ELF-1 (cell line): ENCODE measurements at places on chromosomes 2 and 18.
A peak's percentile ranks its signal among the peaks of the same experiment; 100 is the strongest.

GRCh38 chr2:239024226-239024625 lies 176.3 kb downstream of the TWIST2 start:
- no peak for DNase-seq

DNA sequence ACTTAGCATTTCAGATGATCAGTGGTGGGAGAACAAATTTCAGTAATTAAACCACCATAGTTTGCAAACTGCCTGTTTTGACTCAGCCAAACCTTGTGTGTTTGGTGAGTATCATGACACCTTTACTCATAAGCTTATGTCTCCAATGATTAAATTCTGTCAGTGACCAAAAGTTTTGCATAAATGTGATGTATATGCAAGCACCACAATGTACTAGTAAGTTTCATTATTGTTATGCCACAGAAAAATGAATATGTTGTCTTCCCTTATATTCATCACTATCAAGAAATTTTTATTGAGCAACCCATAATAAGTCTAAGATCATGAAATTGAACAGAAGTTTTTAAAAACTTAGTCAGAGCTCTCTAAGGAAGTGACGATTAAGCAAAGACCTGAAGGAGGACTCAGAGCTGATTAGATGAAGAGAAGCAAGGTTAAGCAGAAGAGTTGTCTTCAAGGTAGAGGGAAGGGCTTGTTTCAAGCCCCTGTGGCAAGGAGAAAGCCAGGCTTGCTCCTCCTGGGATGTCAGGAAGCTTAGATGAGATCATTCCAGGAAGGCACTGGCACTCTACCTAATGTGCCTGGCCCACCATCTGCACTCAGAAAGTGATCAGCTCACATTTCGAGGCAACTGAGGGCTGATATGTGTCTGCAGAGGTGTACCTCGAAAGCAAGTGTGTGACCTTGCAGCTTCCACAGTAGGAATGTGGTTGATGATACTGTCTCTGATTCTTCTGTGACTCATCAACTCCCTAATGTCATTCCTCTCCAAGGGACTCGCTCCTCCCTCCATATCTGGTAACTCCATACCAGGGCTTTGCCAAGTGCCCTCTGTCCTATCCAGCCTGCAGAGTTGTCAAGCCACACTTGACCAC lies 54.7 kb downstream of the KCTD18 start:
- no peak for DNase-seq

GRCh38 chr2:179843541-179843940 lies 17.9 kb downstream of the ZNF385B start:
- no peak for DNase-seq

GRCh38 chr2:219607931-219608330 lies 10.3 kb downstream of the STK11IP start:
- DNase-seq, result no peak

DNA sequence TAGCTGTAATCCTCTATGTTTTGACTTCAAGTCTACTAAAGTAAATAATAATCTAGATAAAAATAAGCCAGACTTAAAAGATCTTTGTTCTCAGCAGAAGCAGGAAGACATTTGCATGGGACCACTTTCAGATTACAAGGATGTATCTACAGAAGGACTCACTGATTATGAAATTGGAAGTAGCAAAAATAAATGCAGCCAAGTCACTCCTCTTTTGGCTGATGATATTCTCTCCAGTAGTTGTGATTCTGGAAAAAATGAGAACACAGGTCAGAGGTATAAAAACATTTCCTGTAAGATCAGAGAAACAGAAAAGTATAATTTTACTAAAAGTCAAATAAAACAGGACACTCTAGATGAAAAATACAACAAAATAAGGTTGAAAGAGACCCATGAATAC lies 338.4 kb downstream of the ZNF804A start:
- DNase-seq, result no peak

GRCh38 chr2:238161291-238162051 lies 2.7 kb downstream of the ERFE start:
- no peak for DNase-seq

DNA sequence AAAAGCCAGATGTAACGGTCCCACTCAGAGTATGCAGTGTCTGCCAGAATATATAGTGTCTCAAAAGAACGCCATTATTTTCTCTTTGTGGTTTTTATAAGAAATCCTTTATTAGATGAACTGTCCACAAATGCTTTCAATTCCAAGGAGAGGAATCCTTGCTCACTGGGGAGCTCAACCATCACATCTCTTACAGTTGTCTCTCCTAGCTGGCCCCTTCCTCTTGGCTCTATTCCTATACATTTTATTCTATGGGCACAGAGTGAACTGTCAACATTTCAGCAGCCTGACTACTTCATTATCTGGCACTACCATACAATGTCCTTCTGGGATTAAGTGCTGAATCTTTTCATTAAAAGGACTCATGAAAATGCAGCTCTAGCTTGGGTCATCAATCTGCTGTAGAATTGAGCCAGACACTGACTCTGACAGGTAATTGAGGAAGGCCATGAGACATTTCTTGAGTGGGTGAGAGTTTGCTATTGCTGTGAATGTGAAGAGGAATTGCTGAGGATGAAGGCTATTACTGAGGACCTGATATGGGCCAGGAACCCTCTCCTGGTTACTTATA lies 96.5 kb upstream of the THOC1 start:
- DNase-seq, result no peak

GRCh38 chr2:58957188-58957840 lies 716.2 kb upstream of the FANCL start:
- DNase-seq, result peak; percentile 12

GRCh38 chr2:215579809-215580208 lies 143.9 kb upstream of the FN1 start:
- no peak for DNase-seq

DNA sequence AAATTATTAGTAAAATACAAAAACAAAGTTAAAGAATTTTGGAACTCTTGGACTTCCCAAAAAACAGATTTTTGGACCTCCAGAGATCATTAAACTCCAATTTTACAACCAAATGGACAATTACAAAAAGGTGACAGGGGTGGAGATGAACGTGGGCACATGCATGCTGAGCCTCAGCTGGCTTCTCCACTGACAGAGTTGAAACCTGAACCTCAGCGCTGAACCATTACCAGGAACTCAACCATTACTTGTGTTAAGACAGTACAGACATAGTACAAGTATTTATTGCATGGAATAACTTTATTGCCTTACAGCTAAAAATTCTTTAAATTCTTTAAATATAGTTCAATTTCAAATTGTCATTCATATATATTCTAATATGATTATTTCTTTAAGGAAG lies 33.0 kb upstream of the KIDINS220 start:
- DNase-seq, result no peak

- no peak for DNase-seq
Observed at GRCh38 chr2:162184359-162184758, 32.3 kb upstream of the GCG start.

DNA sequence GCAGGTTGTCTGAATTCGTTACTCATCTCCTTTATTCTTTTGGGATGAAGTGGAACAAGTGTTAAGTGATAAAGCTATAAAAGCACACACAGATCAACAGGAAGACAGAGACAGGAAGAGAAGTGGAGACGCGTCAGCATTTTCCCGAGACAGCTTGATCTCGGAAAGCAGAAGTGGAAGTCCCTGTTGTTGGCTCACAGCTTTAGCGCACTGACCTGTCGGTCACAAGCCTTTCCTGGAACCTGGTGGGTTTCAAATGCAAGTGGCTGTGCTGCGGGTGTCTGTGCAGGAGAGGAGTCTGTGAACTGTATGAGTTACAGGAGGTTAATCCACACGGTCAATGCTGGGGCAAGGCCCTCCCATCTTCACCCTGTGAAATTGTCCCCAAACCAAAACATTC lies 116.6 kb upstream of the PELI1 start:
- no peak for DNase-seq

GRCh38 chr2:124149571-124149970 lies 124.5 kb downstream of the CNTNAP5 start:
- DNase-seq, result no peak

- DNase-seq, result no peak
Observed at GRCh38 chr2:227853765-227854271, 17.6 kb upstream of the DAW1 start.

DNA sequence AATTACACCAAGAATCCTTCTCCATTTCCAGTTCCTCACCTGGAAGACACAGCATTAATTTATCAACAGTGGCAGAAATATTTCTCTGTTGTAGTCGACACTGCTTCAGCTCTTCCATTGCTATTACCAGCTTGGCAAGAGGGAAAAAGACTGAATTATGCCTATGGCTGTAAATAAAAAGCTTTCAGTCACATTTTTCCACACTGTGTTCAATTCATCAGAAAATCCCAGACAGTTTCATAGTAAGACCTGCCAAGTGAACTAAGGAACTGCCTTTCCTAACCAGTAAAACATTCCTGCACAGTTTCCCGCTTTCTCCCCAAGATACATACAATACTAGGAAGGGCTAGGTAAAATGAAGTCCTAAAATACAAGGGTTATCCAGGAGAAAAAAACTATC lies 94.7 kb downstream of the EXOC6B start:
- no peak for DNase-seq
